Activated CD8-positive, alpha-beta memory T cell treated with anti-CD3 and anti-CD28 coated beads for 1 hour (primary cell): ENCODE measurements at places on chromosomes 5 and 9.

- DNase-seq, result no peak
Observed at GRCh38 chr9:82353631-82354278, 365.2 kb downstream of the SPATA31D1 start.

- no peak for DNase-seq
Observed at GRCh38 chr5:13572163-13572562, 372.3 kb downstream of the DNAH5 start.

DNA sequence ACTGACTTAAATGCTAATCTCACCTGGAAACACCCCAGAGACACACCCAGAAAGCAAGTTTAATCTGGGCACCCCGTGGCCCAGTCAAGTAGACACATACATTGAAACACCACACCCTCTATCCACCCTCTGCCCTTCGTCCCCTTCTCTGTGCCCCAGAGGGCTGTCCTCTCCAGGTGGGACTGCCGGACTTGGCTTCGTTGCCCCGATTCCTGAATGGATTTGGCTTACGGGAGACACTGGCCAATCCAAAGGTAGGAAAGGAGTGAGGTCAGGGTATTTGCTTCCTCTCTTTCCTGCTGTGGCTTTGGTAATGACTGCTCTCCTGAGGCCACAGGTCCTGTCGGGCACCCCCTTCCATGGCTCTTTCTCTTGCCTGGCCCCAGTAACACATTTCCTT is 25.2 kb upstream of the COL27A1 start:
- no peak for DNase-seq

- DNase-seq, result no peak
Observed at GRCh38 chr5:154697371-154697770, 57.8 kb upstream of the LARP1 start.

GRCh38 chr5:134392301-134392700 is 19.4 kb downstream of the CDKN2AIPNL start:
- no peak for DNase-seq

GRCh38 chr9:137397675-137398423 is 25.1 kb downstream of the EXD3 start:
- no peak for DNase-seq

DNA sequence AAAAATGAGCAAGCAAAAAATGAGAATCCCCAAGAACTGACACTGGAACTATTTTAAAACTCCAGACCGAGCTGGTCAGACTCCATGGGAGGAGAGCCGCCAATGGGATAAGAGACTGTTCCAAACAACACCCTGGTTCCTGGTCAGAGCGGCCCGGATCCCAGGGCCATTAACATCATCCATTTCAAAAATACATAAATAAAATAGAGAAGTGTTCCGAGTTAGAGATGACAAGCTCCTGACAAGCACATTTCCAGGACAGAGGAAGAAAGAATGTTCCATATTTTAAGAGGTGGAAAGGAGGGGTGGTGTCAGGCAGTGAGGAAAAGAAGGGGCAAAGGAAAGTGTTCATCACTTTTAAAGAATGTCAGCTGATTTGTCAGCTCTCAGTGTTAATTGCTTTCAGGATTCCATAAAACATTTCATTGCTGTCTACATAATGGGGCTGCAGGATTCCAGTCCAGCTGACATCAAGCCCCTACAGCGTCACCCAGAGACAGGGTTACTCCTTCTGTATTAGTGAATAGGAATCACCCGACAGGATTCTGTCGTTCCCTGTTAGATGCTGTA is 202.5 kb upstream of the TRIM32 start:
- no peak for DNase-seq

GRCh38 chr5:129137637-129138036 is 43.1 kb downstream of the ISOC1 start:
- DNase-seq, result no peak

DNA sequence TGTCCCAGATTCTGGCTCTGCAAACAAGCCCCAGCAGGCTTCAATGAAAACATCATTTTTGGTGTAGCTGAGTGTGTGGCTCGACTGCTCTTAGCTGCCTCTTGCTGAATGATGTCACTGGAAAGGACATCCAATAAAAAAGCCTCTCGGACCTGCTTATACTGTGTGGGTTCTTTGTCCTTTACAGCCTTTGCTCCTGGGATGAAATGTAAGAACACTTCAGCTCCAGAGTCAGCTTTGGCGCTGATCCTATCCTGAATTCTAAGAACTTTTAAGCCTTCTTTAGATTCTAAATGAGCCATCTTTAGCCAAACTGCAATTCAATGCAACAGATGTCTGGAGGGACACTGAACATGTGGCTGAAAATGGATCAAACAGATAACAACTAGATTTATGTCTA is 404.6 kb upstream of the C9orf72 start:
- no peak for DNase-seq
